ENCODE measurements at places on chromosomes 2 and 18.

GRCh38 chr2:202317080-202317857 lies 51.7 kb downstream of the NOP58 start:
- no peak for DNase-seq

- no peak for DNase-seq
Measured at GRCh38 chr2:23036629-23037028, 348.4 kb upstream of the KLHL29 start.

- DNase-seq = peak; percentile 75
Measured at GRCh38 chr2:28810384-28811285, at the start of gene SPDYA. Gene SPDYA, plus strand, starts transcription at chr2:28810834. Its CDS starts 5,181 bp downstream, at chr2:28816015.

- DNase-seq = no peak
Measured at GRCh38 chr18:79570266-79571201, 109.1 kb upstream of the CTDP1 start.

DNA sequence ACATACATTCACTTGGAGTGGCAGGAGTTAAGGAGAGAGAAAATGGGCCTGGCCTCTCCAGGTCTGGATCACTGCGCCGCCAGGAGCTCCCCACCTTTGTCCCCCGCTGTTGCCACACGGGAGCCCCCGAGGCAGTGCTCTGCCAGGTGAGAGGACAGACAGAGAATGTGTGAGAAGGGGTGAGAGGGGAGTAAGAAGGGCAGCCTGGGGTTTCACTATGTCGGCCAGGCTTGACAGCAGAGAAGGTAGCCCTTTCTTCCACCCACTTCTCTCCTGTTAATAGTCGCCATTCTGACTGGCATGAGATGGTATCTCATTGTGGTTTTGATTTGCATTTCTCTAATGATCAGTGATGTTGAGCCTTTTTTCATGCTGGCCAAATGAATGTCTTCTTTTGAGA lies 26.2 kb upstream of the ARHGEF4 start:
- DNase-seq = no peak

GRCh38 chr2:150370561-150370960 lies 116.9 kb downstream of the RND3 start:
- no peak for DNase-seq

DNA sequence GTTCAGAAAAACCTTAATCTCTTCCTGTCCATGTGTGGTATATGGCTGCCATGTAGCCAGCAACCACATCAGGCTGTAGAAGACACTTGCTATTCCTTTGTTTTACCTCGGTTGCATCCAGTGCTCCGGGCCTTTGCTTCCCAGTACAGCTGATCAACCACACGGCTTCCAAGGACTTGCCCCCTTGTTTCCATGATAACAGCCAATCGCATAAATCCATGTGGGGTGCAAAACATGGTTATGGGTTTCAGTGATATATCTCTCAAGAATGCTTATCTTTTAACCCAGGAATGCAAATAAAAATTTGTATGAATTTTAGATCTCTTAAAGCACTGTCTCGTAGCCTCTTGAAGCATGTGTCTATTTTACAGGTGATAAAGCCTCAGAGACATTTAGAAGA lies 118.3 kb downstream of the MGAT5 start:
- no peak for DNase-seq

GRCh38 chr2:9106338-9107167 lies 100.1 kb upstream of the ASAP2 start:
- DNase-seq = no peak

DNA sequence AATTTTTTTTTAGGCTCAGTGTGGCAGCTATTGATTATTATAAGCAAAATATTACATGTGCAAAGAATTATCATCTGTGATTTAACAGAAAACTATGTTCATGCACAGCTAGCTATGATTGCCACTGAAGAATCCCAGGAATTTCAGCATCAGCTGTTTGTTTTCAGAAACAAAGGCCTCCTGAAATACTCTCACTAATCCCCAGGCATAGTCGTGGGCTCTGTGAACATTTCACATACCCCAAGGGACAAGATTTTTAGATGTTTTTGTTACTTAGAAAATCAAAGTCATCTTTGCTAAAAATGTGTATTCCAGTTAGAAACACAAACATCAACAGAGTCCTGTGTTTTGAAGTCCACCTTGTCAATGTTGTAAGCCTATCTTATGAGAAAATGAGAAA lies 156.1 kb downstream of the MYO1B start:
- no peak for DNase-seq

- no peak for DNase-seq
Measured at GRCh38 chr2:15782009-15782751, 158.2 kb upstream of the MYCN start.

- no peak for DNase-seq
Measured at GRCh38 chr2:54310961-54311360, 54.9 kb upstream of the TSPYL6 start.

- peak; percentile 39 for DNase-seq
Measured at GRCh38 chr2:234550511-234551107, 53.7 kb upstream of the ARL4C start.

- no peak for DNase-seq
Measured at GRCh38 chr2:83517727-83518368, 941.2 kb downstream of the SUCLG1 start.

DNA sequence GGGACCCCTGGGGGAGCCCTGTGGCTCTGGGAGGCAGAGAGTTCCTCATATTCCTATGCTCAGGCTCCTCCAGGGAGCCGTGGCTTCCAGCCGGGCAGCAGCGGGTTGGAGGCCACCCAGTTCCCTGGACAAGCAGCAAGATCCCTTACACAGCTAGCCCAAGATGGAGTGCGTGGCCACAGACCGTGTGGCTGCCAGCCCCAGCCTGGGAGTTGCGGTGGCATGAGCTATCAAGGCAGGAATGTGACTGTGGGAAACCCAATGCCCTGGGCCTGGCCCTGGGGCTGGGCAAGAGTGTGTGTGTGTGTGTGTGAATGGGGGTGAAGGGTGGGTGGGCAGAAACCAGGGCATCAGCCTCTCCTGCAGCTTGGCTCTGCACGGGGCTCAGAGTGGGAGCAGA lies 130.5 kb downstream of the DYSF start:
- no peak for DNase-seq

GRCh38 chr2:143891879-143892308 lies 628.0 kb downstream of the ZEB2 start:
- no peak for DNase-seq

DNA sequence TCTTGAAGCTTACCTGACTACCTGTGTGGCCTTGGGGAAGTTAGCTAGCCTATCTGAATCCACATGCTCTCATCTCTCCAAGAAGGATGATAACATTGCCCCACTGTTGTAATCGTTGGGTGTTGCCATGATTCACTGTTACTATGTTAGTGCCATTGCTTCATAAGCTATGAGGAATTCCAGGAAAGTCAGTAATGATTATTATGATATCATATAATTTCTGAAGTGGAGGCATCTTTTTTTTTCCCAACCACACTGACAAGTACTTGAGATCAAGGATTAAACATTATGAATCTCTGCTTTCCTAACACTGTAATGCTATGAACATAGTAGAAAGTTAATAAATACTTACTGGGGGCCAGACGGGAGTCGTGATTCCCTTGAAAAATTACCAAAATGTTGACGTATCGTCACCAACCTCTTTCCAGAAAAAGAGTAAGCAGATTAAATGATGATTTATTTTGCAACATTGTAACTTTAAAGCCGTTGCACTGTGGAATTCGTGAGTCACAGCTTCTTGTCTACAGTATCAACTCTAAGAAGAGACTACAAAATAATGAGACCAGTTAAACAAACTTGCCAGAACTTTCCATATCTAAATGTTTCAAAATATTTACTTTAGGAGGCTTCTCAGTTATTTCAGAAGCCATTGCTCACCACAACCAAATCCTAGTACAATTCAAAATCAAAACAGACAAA lies 459.9 kb downstream of the PIK3C3 start:
- DNase-seq = no peak

- no peak for DNase-seq
Measured at GRCh38 chr2:145076085-145076484, 556.2 kb upstream of the ZEB2 start.

DNA sequence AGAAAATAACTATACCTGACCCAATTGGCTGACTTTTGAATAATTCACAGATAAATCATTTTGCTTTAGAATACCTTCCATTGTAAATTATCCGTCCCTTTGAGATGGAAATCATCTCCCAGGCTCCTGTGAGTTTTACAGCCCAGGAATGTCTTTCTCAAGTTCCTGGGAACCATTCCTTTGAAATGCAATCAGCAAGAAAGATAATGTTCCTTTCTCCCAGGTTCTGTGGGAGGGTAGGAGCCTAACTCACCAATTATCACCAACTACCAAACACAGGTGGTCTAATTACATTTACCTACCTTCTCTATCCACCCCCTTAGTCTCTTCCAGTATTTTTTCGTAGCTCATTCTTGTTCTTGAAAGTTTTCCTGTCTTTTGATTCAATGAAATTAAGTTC lies 1016.0 kb downstream of the SOCS6 start:
- DNase-seq = no peak

- DNase-seq = no peak
Measured at GRCh38 chr2:1931003-1931914, 186.9 kb upstream of the PXDN start.

DNA sequence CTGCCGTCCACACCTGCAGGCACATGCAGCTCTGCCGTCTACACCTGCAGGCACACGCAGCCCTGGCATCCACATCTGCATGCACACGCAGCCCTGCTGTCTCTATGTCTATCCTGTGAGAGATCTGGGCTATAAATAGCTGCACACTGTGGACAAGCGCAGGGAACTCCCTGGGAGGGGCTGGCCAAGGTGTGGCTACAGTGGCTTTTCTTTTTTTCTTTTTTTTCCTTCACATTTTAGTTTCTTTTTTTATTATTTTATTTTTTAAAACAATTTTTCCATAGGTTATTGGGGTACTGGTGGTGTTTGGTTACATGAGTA lies 42.0 kb downstream of the TMEM182 start:
- DNase-seq = no peak

DNA sequence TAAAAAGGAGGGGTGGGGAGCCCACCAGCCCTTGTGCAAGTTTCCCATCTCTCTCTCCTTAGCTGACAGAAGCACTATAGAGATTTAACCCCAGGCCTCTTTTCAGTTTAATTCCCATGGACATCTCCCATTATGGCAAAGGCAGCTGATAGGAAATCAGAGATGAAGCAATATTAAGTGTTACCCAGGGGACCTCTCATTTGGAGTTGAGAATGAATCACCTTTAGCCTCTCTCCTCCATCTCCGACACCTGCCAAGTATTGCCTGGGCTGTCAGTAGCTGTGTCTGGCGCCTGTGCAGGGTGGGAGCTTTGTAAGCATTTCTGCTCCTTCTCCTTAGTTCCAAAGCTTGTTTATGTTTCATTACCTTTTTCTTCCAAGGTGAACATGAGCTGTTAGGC lies 109.0 kb downstream of the AQP4 start:
- no peak for DNase-seq

DNA sequence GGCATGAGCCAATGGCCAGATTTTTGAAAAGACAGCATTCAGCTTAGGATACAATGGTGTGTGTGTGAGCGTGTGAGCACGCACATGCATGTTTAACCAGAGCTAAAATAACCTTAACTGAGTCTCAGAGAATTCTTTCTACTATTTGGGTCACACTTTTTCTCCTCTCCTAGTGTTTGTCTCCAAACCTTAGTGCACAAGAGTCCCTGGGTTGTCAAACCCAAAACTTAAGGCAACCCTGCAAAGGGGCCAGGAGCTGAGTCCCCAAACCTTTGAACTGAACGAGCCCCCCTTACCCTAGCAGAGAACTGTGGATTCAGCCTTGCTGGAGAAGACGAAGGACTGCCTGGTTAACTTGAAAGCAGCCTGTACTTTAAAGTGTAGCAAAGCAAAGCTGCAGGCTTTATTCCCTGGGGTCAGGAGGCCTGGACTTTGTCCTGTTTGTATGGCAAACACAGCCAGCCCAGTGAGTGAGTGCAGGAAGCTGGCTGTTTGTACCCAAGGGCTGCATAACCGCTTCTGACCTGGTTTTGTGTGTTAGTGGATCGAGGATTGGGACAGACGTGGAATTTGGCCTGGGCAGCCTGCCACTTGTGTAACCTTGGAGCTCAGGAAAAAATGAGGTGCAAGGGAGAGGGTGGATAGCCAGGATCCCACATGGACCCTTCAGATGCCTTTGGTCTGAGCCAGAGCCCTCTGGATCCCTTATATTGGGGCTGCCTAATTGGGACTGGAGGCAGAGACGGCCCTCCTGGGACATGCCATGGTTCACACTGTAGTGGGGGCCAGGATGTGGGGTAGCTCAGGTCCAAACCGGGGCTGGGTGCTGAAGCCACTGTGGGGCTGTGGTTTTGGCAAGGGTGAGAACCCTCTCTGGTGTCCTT lies 6.4 kb upstream of the PSMD1 start:
- DNase-seq = no peak

DNA sequence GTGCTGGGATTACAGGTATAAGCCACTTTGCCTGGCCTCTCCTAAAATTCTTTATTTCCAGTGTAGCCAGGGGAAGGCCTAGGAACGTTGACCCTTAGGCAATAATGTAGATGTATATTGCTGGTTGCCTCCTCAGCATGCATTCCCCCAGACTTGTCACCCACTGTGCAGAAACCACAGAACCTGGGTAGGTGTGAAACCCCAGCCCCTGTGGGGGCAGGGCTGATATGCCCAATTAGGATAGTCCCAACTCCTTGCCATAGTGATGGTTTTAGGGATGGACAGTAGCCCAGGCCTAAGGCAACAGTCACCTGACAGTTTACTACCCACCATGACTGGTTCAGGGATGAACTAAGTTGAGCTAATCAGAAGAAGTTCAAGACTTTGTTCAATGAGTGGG lies 57.7 kb downstream of the TMEM247 start:
- no peak for DNase-seq

DNA sequence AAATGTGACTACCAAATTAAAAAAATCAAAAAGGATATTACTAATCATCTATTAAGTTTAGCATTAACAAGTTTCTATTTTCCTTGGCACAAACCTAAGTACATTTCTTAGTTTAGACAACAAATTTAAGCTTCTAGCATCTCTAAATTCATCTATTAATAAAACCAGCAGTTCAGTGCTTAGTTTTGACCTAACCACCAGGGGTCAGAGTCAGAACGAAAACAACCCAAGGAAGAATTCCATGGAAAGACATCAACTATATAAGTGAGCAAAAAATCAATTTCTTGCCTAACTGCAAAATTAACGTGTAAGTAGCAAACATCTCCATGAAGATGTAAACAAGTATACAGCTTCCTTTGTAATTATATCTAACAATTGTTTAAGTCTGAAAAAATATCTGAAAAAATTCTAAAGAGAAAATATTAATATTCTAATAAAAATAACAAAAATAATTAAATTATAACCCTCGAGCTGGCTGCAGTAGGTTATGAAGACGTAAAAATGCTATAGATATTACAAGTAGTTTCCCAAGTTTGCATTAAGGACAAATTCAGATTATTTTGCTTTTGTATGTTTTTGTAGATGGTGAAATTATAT lies 83.7 kb downstream of the CERKL start:
- no peak for DNase-seq

GRCh38 chr2:88871336-88871735 lies 179.9 kb downstream of the RPIA start:
- DNase-seq = no peak

- no peak for DNase-seq
Measured at GRCh38 chr2:64848945-64849344, 140.3 kb upstream of the SLC1A4 start.

GRCh38 chr2:241288324-241288888 lies 27.1 kb downstream of the HDLBP start:
- no peak for DNase-seq
